Naive B cell (primary cell): ENCODE measurements at places on chromosomes 1 and 21.

GRCh38 chr21:17753736-17754135 lies 65.4 kb downstream of the C21orf91 start:
- DNase-seq, result no peak

DNA sequence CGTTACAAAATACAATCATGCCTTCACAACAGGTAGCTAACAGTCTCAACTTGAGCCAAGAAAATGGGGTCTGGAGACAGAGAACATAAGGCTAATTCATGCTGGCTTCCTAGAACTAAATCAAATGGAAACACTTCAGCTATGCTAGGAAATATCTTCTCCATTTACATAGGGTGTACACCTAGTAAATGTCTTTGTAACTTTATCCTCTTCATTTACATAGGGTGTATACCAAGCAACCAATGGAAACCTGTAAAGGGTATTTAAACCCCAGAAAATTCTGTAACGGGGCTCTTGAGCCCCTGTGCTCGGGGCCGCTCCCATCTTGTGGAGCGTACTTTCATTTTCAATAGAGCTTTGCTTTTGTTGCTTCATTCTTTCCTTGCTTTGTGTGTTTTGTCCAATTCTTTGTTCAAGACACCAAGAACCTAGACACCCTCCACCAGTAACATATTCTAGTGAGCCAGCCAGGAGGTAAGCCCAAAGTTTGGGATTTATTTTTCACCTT lies 19.5 kb upstream of the CYP4X1 start:
- no peak for DNase-seq

- DNase-seq, result no peak
Measured at GRCh38 chr1:34320053-34320669, 143.5 kb downstream of the C1orf94 start.

DNA sequence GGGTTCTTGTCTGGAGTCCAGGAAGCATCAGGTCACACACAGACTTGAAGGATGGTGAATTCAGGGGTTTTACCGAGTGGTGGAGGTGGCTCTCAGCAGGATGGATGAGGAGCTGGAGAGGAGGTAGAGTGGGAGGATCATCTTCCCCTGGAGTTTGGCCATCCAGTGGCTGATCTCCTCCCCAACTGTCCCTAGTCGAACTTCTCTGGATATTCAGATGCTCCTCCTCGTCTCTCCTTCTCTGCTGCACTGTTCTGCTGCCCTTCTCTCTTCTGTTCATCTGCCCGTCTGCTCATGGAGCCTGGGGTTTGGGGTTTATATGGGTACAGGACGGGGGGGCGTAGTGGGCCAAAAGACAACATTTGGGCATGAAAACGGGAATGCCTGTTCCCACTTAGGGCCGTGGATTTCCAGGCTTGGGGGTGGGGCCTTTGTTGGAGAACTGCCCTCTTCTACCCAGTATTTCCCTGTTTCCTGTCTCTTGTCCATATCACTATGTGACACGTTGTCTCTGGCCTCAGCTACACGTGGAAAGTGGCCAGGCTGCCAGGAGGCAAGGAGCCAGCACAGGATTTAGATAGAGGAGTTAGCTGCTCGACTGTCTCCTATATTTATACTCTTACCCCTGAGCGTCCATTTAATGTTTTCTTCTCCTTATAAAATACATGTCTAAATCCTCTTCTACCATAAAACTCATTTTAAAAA lies 76.7 kb downstream of the SIPA1L2 start:
- no peak for DNase-seq

GRCh38 chr1:40985161-40985560 lies 5.7 kb downstream of the CTPS1 start:
- no peak for DNase-seq

DNA sequence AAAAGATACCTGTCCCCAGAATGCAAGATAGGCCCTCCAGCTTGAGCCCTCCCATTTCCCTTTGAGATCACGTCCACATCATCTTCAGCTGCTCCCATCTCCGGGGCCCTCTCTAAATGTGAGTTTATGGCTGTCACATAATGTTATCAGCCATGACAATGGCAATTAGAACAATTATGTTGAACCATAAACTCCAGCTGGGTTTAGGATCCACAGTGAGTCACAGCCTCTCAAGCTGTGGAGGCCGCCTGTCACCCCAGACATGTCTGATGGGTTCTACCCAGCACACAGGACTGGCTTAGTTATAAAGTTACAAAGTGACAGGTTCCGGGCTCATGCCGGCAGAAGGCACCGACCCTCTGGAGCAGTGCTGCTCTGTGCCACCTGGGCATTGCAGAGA lies 597.3 kb downstream of the PTPRU start:
- no peak for DNase-seq

- no peak for DNase-seq
Measured at GRCh38 chr1:98027103-98027705, 106.4 kb upstream of the DPYD start.

DNA sequence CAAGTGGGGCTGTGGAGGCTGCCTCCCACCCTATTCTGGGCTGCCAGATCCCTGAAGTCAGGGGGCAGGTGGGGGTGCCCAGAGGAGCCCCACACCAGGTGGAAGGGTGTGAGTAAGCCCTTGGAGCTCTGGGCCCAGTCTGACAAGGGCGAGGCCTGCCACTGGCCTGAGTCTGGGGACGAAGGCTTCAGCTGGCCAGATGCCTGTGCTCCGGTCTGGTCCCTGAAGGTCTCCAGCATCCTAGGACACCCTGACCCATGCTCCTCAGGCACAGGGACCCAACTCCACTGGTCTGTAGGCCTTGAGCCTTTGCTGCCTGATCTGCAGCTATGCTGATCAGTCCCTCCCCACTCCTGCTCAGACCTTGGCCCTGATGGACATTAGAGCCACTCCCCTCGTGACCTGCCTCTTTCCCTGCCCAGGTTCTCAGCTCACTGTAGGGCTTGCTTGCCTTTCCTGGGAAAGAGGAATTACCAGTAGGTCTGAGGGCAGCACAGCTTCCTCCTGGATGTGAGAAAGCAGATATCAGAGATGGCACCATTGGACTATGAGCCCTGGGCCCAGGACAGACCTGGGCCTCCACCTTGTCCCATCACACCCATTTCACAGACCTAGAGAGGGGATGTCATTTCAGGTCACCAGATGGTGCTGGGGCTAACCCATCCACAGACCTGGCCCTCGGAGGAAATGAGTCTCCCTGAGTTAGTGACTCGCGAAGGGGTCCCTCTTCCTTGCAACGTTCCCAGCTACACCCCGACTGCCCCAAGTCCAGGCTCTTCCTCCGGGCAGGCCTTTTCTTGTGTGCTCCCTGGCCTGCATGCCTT lies 32.8 kb upstream of the CSF3R start:
- no peak for DNase-seq

- DNase-seq, result peak; percentile 89
Measured at GRCh38 chr1:45543581-45544417, 6.8 kb upstream of the AKR1A1 start.

DNA sequence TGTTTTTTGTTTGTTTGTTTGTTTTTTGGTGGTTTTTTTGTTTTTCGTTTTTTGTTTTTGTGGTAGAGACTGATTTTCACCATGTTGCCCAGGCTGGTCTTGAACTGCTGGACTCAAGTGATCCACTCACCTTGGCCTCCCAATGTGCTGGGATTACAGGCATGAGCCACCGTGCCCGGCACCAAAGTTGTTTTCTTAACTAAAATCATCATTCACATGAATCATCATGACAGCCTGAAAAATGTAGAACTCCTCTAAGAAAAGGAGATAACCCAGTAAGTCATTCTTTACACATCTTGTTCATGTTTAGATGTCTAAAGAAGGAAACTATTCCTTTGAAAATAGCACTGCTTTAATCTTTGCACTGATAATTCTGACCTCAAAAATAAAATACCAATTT lies 37.5 kb downstream of the DISP1 start:
- no peak for DNase-seq

- DNase-seq, result no peak
Measured at GRCh38 chr1:57603696-57604095, 179.8 kb upstream of the DAB1 start.

GRCh38 chr1:83112248-83112885 lies 886.6 kb downstream of the TTLL7 start:
- DNase-seq, result no peak
